Dermis blood vessel endothelial cell (primary cell): ENCODE measurements at places on chromosomes 3 and 15. TPM values are rescaled to one million over a fixed set of nuclear protein-coding genes. Genes with fewer than 3 reads are reported as not detected.

- peak; percentile 73 for DNase-seq
Observed at GRCh38 chr15:71443538-71443937, 328.3 kb downstream of the THSD4 start.

DNA sequence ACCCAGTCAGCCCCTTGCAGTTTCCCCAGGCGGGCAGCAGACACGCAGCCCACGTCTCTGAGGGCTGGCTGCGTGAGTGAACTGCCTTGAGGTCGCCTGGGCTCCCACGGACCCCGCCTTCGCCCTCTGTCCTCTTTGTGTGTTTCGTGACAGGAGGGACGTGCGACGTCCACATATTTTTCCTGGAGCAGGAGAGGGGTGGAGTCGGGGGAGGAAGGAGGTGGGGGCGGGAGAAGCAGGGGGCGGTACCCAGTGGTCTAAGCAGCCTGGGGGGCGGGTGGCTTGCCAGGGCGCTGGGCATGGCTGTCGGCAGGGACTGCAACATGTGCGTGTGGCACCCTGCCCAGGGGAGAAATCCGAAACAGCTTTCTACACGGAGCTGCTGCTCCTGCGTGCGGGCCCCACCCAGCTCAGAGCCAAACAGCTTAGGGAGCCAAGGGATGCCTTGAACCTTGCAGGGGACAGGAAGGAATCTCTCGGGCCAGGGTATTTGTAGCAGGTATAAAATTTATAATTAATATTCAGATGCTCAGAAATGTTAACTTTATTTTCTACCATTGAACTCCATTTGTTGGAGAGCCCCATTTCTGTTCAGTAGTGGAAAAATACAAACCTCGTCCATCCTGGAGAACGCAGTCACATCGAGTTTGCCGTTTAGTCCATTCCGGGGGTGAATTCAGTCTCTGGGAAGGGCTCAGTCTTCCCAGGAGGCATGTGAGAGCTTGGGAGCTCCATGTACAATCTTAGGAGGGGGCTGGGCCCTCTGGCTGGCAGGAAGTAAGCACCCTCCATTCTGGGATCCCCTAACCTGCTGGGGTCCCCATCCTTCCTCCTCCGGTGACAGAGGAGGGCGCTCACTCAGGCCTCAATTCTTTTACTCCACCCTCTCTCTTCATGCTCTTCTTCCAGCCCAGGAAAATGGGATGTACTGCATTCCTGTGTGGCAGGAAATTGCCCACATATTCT is 79.1 kb upstream of the MEF2A start:
- DNase-seq, result peak; percentile 64

GRCh38 chr3:182889948-182890629 is 90.2 kb downstream of the DCUN1D1 start:
- DNase-seq, result no peak

GRCh38 chr3:26614006-26614685 is 8.4 kb upstream of the LRRC3B start:
- no peak for DNase-seq

- DNase-seq, result peak; percentile 51
Observed at GRCh38 chr3:47370887-47371697, 9.7 kb upstream of the PTPN23 start.

DNA sequence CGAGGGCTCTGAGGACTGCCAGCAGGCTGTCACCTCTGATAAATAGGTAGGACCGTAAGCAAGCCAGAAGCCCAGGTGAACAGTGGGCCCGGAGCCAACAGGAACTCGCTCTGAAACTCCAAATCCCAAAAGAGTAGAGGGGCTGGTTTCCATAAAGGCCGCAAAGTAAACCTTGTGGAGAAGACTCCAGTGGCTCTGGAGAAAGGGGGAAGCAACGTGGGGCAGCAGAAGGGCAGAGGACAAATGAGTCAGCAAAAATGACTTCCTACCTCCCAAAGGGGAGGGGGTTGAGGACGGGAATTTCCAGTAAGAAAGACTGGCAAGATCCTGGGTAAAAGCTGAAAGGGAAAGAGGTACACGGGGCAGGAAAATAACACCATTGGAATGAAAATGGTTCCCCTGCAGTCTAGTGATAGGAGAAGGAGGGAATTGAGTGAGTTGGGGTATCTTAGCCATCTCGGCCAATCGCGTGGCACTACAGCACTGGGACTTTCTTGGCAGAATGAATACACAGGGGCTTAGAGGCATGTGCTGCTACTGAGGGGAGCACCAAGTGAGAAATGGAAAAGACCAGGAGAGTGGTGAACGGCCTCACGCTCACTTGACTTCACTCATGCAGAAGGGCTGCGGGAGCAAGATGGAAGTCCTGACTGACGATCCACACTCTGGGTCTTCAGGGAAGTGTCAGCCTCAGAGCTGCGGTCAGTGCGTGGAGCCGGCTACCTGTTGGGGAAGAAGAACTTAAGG is 33.2 kb downstream of the BMF start:
- peak; percentile 53 for DNase-seq

- no peak for DNase-seq
Observed at GRCh38 chr15:88873786-88874185, 21.6 kb downstream of the HAPLN3 start.

DNA sequence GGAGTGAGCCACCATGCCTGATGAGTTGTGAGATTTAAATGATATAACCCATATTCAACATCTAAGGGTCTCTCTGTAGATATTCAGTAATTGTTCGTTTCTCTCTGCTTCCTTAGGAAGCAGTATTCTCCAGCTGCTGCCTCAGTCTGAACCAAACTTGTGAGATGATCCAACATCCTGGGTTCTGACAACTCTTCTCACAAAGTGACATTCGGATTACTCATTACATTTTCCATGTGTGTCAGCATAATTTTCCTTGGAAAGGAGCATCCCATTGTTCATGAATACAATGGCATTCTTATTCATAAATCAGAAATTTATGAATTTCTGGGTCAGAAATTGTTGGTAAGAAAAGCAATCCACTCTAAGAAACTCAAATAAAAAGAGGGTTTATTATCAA is 15.0 kb upstream of the SEC22A start:
- DNase-seq, result peak; percentile 77

GRCh38 chr3:112038863-112039262 is 4.3 kb downstream of the TMPRSS7 start:
- peak; percentile 32 for DNase-seq

DNA sequence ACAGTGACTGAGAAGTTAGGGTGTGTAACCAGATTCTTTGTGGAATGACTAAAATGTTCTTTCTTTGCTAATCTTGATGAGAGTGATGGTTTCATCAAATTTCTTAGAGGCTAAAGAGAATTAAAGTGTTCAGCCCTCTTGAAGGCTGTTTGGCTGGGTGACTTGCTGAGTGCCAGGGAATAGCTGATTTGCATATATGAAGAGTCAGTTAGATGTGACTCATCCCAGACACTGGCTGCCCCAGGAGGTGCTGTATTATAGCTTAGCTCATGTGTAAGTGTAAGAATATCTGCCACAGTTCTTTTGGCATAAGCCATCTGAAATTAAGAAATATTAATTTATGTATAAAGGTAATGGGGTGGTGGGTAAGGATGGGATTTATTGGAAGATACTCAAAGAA is 535.1 kb downstream of the NLGN1 start:
- DNase-seq, result peak; percentile 52

GRCh38 chr3:124878561-124879336 is 8.4 kb downstream of the ITGB5 start:
- DNase-seq, result peak; percentile 85

Gene P2RY13
- total RNA-seq, result not detected in 2 replicates

Gene ROPN1
- not detected in 2 replicates for total RNA-seq
